ENCODE measurements at places on chromosomes 13 and 19. TPM values are rescaled to one million over a fixed set of nuclear protein-coding genes. Genes with fewer than 3 reads are reported as not detected.

DNA sequence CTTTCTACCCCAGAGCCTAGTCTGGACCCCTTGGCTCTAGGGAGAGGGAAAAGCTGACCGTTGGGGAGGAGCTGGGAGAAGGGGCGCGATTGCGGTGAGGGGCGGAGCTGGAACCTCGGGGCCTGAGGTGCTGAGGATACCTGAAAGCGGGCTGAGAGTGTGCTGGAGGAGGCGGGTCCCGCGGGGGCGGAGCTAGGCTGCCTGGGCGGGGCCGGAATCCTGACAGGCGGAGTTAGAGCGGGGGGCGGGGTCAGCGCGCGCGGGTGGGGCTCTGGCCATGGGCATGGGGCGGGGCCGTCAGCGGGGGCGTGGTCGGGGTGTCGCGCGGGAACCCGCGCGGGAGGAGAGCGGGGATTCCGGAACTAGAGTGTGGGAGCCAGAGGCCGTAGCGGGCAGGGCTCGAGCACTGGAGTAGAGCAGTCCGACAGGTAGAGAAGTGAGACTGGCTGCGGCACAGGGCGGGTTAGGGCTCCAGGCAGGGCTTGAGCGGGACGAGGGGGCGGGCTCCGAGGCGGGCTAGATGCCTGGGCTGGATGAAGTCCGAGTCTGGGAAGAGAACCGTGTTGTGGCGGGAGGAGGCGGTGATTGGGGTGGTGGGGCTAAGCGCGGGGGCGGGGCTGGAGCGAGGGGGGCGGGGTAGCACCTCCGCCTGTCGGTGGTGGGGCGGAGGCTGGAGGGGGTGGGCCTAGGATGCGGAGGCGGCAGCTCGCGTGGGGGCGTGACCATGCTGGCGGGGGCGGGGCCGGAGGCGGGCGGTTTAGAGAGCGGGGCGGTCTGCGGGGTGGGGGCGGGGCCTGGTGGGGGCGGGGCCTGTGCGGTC, at the start of gene INAFM1:
INAFM1 (plus strand) TSS at position 815 of the 820 bp plus-strand sequence. CDS start 35 bp downstream, outside the sequence.
- DNase-seq = peak; percentile 59

DNA sequence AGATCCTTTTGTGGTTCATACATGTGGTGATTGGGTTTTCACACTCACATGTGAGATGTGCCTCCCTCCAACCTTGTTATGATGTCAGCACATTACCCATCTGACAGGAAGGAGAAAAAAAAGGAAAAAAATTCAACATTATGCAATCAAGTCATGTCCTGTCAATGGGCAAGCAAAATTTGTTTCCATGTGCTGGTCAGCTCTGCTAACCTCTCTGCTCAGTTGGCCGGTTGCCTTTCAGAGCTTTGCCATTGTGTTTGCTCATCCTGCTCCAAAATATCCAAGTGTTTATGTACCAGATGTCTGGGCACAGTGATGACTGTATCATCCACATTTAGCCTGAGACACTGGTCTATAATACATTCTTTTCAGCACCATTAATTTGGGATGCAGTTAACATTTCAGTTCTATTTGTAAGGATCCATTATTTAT, 27.0 kb upstream of the METTL21C start:
- DNase-seq = no peak

- DNase-seq = peak; percentile 74
These were observed 64.3 kb downstream of the SPRY2 start for GRCh38 chr13:80276371-80277289.

DNA sequence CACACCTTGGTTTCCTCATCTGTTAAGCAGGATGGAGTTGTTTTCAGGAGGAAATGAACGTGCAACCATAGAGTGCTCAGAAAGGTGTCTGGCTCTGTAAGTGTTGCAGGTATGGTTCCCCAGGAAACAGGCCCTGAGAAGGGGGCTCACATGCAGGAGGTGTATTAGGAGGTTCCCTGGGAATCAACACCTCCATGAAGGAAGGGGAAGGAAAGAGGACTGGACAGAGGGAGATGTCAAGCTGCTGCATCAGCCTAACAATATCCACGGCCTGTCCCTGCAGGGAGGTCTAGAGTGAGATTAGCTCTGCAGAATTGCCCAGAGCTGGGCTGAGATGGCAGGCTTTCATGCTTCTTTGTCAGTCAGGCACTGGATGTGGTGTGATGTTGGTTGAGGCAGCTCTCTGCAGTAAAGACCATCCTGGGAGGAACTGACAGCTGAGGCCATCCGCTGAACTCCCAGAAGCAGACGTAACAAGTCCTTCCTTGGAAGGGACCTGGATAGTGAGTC, 373.3 kb downstream of the ZNF536 start:
- no peak for DNase-seq

- no peak for DNase-seq
These were observed 53.0 kb downstream of the DPY19L3 start for GRCh38 chr19:32458500-32459123.

GRCh38 chr13:52750713-52751112, 11.1 kb upstream of the CNMD start:
- DNase-seq = no peak

Gene FCHO1
- 0.56 TPM for total RNA-seq

GRCh38 chr19:55820037-55820436, 11.8 kb downstream of the NLRP11 start:
- no peak for DNase-seq

DNA sequence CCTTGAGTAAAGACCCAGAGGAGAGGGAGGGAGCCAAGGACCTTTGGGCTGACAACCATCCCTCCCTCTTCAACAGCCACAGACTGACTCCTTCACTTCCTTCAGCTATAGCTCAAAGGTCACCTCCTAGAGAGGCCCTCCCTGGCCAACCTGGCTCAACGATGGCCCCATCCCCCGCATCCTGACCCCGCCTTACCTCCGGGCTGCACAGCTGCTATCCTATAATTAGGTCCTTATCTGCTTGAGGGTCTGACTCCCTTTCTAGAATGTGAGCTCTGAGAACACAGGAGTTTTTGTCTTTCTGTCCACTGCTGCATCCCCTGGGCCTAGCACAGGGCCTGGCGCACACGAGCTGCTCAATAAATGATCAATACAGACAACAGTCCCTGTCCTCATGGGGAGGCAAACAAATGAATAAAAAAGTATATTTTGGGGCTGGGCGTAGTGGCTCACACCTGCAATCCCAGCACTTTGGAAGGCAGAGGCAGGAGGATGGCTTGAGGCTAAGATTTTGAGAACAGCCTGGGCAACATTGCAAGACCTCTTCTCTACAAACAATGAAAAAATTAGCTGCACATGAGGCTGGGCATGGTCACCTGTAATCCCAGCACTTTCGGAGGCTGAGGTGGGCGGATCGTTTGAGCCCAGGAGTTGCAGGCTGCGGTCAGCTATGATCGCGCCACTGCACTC, 6.6 kb upstream of the LGALS4 start:
- DNase-seq = no peak

DNA sequence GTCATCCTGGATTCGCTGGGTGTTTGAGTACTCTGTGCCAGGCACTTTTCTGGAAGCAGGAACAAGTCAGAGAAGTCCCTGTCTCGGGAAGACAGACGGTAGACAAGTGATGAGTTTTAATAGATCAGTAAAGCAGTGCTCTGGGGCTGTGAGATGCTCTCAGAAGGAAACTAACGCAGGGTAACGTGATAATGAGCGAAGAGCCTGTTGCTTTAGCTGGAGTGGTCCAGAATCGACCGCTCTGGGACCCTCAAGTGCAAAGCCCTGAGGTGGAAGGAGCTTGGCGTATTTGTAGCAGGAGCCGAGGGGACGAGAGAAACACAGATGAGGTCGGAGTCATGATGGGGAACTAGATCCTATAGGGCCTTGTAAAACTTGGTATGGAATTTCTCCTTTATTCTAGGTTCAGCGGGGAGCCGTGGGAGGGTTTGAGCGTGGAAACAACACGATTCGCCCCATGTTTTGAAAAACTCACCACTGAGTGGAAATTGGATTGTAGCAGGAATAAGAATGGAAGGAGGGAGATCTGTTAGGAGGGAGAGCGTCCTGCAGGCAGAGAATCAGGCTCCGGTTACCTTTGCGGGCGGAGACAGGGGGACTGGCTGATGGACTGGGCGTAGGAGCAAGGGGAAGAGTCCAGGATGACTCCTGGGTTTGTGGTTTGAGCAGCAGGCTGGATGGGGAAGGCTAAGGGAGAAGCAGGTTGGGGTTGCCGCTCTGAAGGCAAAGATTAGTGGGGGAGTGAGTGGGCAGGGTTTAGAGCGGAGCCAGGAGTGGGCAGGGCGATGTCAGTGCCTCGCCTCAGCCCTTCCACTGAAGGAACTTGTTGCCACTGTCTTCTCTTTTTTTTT, 763 bp downstream of the POLD1 start:
- DNase-seq = no peak

- no peak for DNase-seq
These were observed 9.9 kb upstream of the ZNF227 start for GRCh38 chr19:44202470-44202869.

GRCh38 chr13:29923554-29924481, 73.4 kb upstream of the UBL3 start:
- peak; percentile 68 for DNase-seq

- DNase-seq = no peak
These were observed 11.4 kb downstream of the EPHX3 start for GRCh38 chr19:15220833-15221232.

Gene CNN1
- 0.35 TPM for total RNA-seq

DNA sequence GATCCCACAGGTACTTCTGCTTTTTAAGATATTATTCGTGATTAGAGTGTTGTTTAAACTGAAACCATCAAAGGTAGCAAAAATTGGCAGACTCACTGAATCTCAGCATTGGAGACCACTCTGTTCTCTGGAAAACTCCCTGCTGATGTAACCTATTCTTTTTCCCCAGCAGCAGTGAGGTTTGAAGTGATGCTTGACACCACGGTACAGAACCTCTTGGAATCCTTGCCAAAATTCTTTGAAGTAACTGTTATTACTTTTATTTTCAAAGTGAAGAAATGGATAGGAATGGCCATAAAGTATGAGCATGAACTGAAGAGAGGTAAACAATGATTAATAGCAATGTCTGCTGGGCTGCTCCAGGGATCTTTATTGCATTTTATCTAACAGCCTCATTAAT, 66.4 kb upstream of the KL start:
- DNase-seq = no peak

All from pulmonary artery endothelial cell (primary cell).